Suppressor macrophage (primary cell): ENCODE measurements at places on chromosomes 11 and 22.
A peak's percentile ranks its signal among the peaks of the same experiment; 100 is the strongest.

DNA sequence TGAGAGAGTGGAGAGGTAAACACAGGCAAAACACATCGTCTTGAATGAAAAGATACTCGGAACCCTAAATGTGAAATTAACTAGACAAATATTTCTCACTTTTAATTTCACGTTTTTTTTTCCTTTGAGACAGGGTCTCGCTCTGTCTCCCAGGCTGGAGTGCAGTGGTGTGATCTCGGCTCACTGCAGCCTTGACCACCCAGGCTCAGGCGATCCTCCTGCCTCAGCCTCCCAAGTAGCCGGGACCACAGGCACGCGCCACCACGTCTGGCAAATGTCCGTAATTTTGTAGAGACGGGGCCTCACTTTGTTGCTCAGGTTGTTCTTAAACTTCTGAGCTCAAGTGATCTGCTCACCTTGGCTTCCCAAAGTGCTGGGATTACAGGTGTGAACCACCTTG, 7.4 kb upstream of the SHANK3 start:
- DNase-seq: no peak

GRCh38 chr11:119704849-119705248, 24.2 kb downstream of the NECTIN1 start:
- DNase-seq: no peak

- DNase-seq: no peak
These were observed 73.3 kb downstream of the MRGPRX1 start for GRCh38 chr11:18865951-18866350.

GRCh38 chr11:112513417-112513816, 252.8 kb upstream of the PLET1 start:
- no peak for DNase-seq

GRCh38 chr22:37100589-37101127, 8.9 kb downstream of the TMPRSS6 start:
- no peak for DNase-seq

DNA sequence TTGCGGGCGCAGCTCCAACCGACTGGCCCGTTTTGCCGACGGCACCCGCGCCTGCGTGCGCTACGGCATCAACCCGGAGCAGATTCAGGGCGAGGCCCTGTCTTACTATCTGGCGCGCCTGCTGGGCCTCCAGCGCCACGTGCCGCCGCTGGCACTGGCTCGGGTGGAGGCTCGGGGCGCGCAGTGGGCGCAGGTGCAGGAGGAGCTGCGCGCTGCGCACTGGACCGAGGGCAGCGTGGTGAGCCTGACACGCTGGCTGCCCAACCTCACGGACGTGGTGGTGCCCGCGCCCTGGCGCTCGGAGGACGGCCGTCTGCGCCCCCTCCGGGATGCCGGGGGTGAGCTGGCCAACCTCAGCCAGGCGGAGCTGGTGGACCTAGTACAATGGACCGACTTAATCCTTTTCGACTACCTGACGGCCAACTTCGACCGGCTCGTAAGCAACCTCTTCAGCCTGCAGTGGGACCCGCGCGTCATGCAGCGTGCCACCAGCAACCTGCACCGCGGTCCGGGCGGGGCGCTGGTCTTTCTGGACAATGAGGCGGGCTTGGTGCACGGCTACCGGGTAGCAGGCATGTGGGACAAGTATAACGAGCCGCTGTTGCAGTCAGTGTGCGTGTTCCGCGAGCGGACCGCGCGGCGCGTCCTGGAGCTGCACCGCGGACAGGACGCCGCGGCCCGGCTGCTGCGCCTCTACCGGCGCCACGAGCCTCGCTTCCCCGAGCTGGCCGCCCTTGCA, 1.0 kb downstream of the FJX1 start:
- peak; percentile 42 for DNase-seq

GRCh38 chr11:75583718-75584658, 21.9 kb downstream of the SERPINH1 start:
- DNase-seq: peak; percentile 35

DNA sequence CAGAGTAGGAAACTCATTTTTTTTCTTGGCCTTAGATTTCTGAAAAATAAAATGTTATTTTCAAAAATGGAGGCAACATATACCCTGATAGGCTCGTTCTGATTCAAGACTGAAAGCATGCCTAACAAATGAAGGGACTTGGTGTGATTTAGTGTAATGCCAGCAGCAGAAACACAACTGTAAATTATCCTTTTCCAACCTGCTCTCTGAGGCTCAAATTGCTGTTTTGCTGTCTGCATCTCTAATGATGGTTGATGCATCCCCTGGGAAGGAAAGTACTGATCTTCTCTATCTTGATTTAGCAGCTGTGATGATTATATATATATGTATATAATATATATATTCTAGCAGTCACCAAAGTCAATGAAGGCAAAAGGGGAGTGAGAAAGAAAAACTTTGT, 537.2 kb upstream of the API5 start:
- DNase-seq: no peak

DNA sequence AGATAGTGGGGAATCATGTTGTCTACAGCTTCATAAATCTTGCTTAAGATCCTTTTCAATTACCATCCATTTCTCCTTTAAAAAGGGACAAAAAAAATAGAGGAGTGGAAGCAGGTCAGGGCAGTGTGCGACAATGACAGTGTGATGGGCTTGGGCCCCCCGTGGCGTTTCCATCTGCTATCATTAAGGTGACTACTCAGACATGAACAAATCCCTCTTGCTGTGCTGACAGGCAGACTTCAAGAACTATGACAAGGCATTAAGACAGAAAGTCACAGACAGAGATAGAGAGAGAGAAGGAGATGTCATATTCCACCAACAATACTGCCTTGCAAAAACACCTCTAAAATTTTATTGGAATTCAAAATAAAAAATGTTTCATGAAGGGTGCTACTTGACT, 263.2 kb downstream of the DCDC1 start:
- no peak for DNase-seq

DNA sequence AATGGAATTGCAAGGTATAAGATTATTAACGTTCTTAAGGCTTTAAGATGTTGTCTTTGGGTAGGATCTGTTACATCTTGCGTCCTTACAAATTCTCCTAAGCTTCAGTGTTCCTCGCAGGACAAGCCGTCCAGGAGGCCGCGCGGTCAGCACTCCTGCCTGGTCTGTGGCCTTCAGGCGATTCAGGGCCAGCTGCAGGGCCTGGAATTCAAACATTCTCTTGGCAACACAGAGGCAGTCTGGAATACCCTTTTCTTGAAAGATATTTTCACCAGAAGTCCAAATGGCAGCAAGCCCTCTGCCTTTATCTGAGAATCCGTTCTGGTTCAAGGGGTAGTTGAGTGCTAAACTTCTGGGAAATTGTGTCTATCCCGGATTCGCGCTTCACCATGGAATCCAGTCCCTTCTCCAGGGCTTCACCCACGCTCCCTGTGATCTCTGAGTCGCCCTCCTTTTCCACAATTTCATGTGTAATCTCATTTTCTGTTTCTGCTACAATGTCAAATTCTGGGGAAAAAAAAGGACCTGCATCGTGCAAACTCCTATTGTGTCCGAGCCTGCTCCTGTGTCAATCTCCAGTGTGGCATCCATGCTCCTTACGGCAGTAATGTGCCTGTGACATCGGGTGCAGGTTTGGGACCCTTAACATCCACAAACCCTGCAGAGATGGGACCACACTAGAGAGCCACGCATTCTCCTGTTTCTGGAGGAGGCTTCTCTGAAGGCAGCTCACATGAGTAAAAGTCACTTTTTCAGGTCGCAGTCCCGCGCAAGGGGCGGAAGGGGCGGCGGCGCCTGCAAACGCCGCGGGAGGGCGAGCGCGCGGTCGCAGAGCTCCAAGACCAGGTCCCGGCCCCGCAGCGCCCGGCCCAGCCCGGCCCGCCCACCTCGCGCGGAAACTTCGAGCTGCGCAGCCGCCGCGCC, 25.4 kb upstream of the SORL1 start:
- DNase-seq: peak; percentile 44

- DNase-seq: no peak
These were observed 255.7 kb downstream of the BUD13 start for GRCh38 chr11:116517077-116517476.
